Stimulated activated CD8-positive, alpha-beta memory T cell treated with anti-CD3 and anti-CD28 coated beads, Interleukin-12 subunit alpha, Interleukin-12 subunit beta, amount 100 ng/mL, for 1 hour (primary cell): ENCODE measurements at places on chromosomes 6 and 20.

- no peak for DNase-seq
Observed at GRCh38 chr6:126206504-126207246, 133.2 kb upstream of the CENPW start.

DNA sequence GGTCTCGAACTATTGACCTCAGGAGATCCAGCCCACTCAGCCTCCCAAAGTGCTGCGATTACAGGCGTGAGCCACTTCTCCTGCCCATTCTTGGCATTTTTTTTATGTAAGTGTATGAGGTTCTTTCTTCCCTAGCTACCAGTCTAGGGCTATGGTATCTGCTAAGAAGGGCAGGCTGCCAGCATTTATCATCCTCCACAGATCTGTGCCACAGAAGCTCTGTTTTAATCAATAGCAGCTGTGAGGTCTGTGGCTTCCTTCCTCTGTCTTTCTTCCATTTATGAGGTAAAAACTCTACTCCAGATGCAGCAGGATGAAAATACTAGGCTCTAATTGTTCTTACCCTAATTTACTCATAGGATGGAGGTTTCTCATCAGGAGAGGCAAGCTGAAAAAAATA lies 1382.4 kb upstream of the ADGRB3 start:
- DNase-seq, result no peak

GRCh38 chr20:22582386-22582963 lies 1.9 kb downstream of the FOXA2 start:
- DNase-seq, result no peak

- DNase-seq, result no peak
Observed at GRCh38 chr20:45631184-45631583, at the start of gene WFDC9. Gene WFDC9, minus strand, starts transcription at chr20:45631284. Its CDS starts 21,103 bp downstream, at chr20:45610181.

GRCh38 chr20:63525971-63526370 lies 5.4 kb downstream of the PPDPF start:
- DNase-seq, result no peak

DNA sequence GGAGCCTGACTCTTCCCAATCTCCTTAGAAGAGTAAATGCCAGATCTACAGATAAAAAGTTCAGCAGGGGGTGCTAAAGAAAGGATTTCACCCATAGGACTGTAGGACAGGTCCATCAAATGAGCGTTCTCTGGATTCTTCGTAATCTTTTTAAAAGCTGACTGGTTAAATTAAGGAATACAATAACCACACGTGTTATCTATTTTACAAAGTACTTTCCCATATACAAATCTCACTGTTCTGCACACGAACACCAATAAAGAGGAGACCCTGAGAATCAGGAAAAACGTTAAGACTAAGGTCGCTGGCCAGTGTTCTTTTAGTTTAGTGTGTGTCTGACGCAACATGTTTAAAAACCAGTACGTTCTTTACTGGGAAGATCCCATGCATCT lies 542 bp downstream of the TUBE1 start:
- no peak for DNase-seq

GRCh38 chr6:64694356-64694755 lies 1012.7 kb downstream of the EYS start:
- no peak for DNase-seq

DNA sequence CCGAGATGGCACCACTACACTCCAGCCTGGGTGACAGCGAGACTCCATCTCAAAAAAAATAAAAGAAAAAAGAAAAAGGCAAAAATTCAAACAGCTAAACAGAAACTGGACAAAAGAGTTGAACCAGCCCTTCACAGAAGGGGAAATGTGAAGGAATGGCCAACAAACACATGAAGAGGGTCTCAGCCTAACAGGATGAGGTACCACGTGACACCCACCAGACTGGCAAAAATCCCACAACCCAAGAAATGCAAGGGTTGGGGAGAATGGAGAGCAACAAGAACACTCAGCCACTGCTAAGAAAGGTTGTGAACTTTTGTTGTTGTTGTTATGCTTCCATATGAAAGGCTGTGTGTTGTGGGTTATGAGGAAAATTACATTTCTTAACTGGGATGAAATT lies 357.7 kb downstream of the PREX1 start:
- DNase-seq, result no peak

DNA sequence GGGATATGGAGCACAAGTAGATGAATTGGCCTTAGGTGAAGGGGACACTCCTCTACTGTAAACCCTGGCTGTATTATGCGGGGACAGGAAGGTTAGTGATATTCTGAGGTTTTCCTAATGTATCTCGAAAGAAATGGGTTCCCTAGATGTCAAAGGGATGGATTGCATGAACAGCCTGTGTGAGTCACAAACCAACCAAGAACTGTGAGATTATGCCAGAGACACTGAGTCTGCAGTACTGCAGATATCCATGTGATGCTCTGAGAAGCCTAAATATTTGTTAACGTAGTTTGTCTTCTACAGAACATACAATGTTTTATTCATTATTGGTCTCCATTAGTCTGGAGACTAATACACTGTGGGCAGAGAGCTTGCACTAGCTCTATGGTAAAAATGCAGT lies 182.2 kb downstream of the AKAP7 start:
- DNase-seq, result no peak

- no peak for DNase-seq
Observed at GRCh38 chr6:170289180-170289931, 1.5 kb downstream of the DLL1 start.

- no peak for DNase-seq
Observed at GRCh38 chr6:44739181-44739580, 351.7 kb downstream of the CDC5L start.

- peak; percentile 40 for DNase-seq
Observed at GRCh38 chr20:57654363-57654997, 34.3 kb upstream of the ZBP1 start.

DNA sequence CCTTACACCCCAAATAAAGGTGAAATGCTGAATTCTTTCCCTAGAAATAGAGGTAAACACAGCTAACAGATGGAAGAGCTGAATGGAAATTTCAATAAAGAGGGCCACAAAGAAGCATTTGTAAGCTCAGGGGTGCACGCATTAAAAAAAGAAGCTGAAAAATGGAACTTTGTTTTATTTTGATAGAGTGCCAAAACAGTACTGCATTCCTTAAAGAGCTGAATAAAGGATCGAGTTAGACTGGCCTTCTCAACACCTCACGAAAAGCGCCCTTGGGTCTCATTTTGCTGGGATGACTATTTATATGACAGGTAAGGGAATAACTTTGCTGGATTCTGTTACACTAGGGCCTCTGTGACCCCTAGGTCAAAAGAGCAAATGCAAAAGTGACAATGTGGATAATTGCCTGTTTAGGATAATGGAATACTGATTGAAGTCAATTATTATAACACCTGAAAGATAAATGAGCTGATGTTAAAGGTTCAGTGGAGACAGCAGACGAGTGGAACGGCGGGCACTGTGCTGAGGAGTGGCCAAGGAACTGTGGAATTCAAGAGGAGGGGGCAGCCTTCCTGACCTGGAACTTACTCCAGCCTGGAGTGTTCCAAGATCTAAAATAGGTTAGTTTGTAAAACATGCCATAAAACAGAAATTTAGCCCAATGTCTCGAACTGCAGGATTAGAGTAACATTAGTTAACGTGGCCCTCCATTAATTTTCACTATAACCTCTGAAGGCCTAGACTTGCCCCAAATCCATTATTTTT lies 168.4 kb downstream of the FOXC1 start:
- no peak for DNase-seq

DNA sequence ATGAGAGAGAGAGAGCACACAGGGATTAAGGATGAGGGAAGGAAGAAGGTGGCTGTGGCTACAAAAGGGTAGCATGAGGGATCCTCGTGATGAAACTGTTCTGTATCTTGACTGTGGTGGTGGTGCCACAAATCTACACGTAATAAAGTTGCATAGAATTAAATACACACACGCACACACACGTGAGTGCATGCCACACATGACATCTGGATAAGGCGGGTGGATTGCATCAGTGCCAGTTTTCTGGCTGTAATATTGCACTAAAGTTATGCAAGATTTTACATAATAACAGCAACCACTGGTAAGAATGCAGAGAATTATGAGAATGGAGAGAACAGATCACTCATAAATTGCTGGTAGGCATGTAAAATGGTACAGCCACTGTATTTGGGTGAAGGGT lies 16.9 kb upstream of the STK35 start:
- no peak for DNase-seq

DNA sequence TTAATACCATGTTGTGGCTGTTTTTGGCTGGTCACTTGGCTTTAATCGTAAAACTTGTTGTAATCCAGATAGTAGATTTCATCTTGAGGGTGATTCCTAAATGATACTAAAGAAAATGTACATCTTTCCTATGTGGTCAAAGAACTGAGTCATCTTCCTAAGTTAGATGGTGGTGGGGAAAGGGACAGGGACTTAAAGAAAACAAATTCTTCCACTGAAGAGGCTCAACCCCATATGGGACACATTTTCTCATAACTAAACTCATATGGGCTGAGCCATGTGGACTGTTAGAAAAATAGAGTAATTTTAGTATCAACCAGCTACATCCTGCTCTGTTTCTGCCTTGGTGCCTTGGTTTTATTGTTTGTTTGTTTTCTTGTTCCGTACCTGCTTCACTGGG lies 155.8 kb downstream of the TSHZ2 start:
- DNase-seq, result no peak

DNA sequence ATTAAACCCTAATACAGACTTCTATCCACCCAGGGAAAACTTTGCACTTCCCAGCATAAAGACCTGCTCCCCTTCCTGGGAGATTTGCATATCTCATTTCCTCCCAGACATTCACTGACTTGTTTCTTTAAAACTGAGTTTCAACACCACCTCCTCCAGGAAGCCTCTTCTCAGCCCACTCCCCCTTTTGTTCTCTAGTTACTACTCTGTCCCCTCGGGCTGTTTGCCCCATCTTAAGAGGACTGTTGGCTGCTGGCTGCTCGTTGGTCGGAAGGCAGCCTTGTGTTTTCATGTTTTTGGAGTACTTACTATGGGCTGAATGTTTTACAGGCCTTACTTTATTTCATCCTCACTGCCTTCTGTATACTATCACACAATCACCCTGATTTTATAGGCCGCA lies 6.6 kb downstream of the ARHGAP40 start:
- no peak for DNase-seq

GRCh38 chr6:5617179-5617578 lies 355.9 kb downstream of the FARS2 start:
- DNase-seq, result no peak

GRCh38 chr20:33696448-33696847 lies 10.3 kb upstream of the E2F1 start:
- DNase-seq, result no peak

DNA sequence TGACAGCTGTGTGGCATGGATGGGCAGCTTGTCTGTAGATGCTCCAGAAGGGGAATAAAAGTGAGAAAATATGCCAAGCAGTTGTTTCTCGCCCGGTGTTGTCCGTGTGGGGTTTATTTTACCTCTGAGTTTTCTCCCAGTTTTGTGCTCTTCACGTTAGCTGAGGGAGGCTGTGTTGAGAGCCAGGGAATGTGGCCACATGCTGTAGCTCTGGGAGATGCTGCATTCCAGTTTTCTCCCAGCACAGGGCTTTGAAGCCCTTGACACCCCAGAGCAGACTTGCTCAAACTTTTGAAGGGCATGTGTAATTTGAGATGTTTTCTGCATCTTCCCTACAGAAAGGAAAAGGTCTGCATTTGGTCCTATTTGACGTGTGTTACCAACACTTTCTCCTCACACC lies 67.7 kb downstream of the RREB1 start:
- no peak for DNase-seq

DNA sequence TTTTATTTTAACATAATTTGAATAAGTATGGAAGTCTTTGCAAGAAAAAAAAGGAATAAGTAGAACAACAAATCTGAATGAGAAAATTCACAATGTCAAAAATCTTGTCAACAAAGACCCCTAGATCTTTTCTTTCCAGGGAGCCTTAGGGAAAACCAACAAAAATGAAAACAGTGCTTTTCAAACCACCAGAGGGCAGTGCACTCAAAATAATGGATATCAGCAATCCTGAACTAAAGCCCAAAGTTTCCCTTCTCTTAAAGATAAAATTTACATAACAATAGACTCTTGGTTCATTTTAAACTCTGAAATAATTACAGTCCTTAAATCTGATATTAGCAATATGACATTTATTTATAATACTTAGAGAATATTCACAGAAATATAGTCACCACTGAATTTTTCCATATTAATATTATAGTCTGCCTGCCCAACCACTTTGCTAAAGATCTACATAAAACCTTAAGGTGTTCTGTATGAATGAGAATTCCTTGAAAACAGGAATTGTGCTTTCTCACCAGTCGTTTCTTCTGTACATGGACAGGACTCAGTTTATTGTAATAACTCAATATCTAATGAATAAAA lies 105.3 kb upstream of the BMP5 start:
- DNase-seq, result no peak

DNA sequence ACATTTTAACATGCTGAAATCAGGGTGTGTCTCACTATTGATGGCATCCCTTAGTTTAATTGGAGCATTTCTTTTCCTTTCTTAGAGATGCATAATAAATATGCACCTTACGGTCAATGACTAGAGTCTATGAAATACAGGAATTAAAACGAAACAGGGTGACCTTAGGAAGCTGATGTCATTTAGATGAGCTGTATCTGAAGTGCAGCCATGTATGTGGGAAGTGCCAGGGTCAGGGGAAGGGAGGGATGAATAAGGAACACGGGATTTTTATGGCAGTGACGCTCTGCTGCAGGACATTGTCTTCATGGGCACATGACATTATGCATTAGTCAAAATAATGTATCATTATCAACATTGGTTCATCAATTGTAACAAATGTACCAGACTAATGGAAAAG lies 84.0 kb downstream of the AGPAT4 start:
- DNase-seq, result no peak

DNA sequence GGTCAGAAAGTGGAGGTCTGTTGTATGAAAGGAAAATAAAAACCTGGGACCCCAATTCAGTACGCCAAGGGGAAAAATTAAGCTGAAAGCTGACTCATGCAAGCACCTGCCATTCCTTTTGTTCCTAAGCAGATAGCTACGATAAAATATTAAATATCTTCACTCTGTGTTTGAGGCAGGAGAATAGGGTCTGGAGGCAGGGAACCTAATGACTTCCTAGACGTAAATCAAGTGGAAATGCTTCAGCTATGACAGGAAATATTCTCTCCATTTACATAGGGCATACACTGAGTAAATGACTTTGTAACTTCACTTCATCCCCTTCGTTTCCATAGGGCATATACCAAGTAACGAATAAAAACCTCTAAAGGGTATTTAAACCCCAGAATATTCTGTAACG lies 41.0 kb upstream of the IFNGR1 start:
- DNase-seq, result no peak

DNA sequence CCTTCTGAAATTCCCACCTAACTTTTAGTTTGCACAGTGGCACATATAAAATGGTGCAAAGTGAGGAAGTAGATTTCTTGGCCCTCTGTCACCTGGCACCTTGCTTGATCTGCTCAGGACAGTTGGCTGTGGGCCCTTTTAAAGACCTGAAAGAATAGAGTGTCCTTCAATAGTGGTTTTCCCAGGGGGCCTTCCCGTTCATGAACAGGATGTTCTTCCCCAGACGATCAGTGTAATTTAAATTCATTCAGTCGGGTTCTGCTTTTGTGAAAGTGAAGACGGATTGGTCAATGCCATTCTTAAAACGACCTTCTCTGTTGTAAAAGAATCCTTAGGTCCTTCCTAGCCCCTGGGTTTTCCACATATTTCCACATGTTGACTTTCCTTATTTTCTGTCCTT lies 178.5 kb downstream of the SASH1 start:
- no peak for DNase-seq

GRCh38 chr6:114376611-114377175 lies 33.9 kb upstream of the HS3ST5 start:
- DNase-seq, result no peak

GRCh38 chr6:142356201-142356883 lies 54.5 kb downstream of the ADGRG6 start:
- no peak for DNase-seq

- no peak for DNase-seq
Observed at GRCh38 chr6:7451326-7451725, 61.7 kb downstream of the RIOK1 start.

- no peak for DNase-seq
Observed at GRCh38 chr6:125919618-125920017, 37.0 kb upstream of the HINT3 start.
